ENCODE measurements at places on chromosomes 2 and 18.

GRCh38 chr2:126828491-126828890, 70.2 kb upstream of the TEX51 start:
- no peak for DNase-seq

DNA sequence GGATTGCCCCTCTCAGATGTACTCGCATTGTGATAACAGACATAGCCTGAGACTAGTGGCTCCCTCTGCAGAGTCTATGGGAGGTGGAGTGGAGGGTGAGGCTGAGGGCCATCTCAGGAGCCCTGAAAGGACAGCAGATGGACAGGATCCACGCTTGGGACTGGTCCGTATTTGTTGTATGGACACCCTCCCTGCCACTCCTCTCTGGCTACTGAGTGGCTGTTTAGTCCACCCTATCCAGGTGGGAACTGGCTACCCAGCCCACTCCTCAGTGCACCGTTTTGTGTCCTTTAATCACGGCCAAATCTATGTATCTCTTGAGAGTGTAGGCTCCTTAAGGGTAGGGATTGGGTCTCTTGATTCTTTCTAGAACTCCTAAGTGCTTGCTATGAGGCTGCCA, 4.5 kb upstream of the GLI2 start:
- no peak for DNase-seq

GRCh38 chr2:12661489-12661888, 55.2 kb upstream of the TRIB2 start:
- DNase-seq: no peak

DNA sequence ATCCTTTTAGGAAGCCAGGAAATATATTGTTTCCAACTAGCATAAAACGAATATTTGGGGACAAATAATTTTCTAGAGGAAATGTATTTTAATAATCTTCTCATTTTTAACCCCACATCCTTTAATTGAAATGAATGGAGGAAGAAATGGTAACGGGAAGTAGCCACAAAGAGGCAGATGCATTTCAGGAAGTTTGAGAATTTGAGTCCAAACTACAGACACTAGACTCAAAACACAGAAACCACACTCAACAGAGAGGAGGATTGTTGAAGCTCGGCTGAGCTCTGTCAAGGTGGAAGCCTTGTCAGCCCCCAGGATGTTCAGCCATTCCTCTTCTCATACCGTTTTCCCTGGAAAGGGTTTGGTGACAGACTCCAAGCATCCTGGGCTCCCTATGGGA, 288.5 kb downstream of the NAPG start:
- DNase-seq: no peak

DNA sequence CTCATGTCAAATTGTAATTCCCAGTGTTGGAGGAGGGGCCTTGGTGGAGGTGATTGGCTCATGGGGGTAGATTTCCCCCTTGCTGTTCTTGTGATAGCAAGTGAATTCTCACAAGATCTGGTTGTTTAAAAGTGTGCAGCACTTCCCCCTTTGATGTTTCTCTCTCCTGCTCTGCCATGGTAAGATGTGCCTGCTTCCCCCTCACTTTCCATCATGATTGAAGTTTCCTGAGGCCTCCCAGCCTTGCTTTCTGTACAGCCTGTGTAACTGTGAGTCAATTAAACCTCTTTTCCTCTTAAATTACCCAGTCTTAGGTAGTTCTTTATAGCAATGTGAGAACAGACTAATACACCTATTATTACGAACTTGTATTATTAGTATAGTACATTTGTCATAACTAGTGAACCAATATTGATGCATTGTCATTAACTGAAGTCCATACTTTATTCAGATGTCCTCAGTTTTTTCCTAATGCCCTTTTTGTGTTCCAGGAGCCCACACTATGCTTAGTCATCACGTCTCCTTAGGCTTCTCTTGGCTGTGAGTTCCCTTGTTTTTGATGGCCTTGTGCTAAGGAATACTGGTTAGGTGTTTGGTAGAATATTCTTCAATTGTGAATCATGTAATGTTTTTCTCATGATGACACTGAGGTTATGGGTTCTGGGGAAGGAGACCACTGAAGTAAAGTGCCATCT, 4.5 kb upstream of the MAP3K2 start:
- no peak for DNase-seq

All from stimulated activated CD4-positive, alpha-beta T cell treated with anti-CD3 and anti-CD28 coated beads, TNF-alpha, amount 100 ng/mL, for 24 hours (primary cell).